ENCODE measurements at places on chromosomes 1 and 21.

GRCh38 chr1:210081494-210081893, 143.5 kb downstream of the SYT14 start:
- DNase-seq = no peak

DNA sequence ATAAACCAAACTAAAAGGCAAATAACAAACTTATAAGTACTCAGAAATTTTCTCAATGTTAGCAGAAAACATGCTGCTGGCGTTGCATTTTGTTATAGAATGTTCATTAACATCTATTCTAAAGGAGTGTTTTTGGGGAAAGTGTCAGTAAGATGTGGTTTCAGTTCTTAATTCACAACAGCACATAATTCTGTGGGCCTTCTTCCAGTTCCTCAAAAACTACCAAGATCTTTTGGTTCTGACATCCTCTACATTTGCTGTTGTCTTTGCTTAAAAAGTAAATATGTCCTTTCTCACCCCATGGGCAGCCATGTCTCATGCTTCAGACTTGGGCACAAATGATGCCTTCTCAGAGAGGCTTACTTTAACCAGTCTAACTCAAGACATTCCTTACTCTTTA, 152.5 kb downstream of the CDC7 start:
- no peak for DNase-seq

GRCh38 chr1:44964396-44964795, 22.0 kb downstream of the EIF2B3 start:
- DNase-seq = no peak

DNA sequence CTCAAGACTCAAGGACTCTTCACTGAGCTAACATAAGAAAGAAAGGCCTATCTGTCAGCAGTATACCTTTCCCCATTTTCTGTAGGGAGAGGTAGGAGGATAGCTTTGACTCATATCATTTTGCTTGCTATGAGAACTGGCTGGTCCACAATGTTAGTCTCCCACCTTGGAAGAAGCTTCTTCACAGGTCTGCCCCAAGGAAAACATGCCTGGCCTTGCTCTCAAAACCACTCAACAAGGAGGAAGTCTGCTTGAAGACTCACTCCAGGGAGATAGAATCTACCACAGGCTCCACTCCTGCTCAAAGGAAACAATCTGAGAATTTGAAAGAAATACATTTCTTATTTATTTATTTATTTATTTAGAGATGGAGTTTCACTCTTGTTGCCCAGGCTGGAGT, 29.5 kb upstream of the LAMC1 start:
- no peak for DNase-seq

- DNase-seq = no peak
Measured at GRCh38 chr1:168991667-168992475, 114.6 kb upstream of the ATP1B1 start.
